ENCODE measurements at places on chromosomes 4 and X. TPM values are rescaled to one million over a fixed set of nuclear protein-coding genes. Genes with fewer than 3 reads are reported as not detected.

- DNase-seq: no peak
These were observed 131.4 kb downstream of the TRAM1L1 start for GRCh38 chr4:116953947-116954346.

- DNase-seq: peak; percentile 72
These were observed 12.2 kb downstream of the ARHGEF6 start for GRCh38 chrX:136768469-136769084.

GRCh38 chr4:139554642-139554892 lies 1.5 kb downstream of the SETD7 start:
- no peak for DNase-seq

- DNase-seq: no peak
These were observed 66.0 kb downstream of the TRMT44 start for GRCh38 chr4:8506373-8507195.

DNA sequence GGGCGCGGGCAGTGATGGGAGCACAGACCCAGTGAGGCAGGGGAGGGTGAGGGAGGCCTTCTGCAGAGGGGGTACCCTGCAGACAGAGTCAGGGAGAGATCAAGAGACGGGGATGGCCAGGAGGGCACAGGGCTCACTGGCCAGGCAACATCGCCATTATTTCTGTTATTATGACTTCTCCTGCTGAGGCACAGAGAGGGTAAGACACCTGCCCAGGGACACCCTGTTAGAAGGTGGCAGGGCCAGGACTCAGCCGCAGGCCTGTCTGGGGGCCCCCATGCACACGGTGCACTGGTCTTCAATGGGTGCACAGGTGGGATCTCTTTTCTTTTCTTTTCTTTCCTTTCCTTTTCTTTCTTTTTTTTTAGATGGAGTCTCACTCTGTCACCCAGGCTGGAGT lies 15.8 kb downstream of the BLOC1S4 start:
- DNase-seq: no peak

Gene OPRPN
- not detected for total RNA-seq

- peak; percentile 3 for DNase-seq
These were observed 595 bp downstream of the ENOX2 start for GRCh38 chrX:130902446-130902782.

DNA sequence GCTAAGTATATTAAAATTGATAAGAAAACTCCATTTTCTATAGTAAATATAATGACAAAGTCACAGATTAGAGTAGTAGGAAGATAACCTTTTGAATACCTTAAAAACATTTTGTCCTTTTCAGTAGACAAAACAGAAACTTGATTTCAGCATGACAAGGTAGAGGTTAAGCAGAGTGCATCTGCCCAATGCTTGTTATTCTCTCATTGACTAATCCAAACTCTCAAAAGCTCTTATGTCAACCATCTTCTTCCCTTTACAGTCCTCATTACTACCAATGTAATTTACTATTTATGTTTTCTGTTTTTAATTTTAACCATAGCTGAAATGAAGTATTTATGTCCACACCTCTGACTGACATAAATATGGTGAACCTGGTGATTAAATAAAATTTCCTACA lies 11.1 kb downstream of the NIPAL1 start:
- DNase-seq: no peak

Gene OPHN1
- total RNA-seq: 3.2 TPM

GRCh38 chrX:68932611-68933010 lies 103.8 kb downstream of the EFNB1 start:
- no peak for DNase-seq

Gene JCHAIN
- not detected for total RNA-seq
